ENCODE measurements at places on chromosomes 2 and 18.

GRCh38 chr18:38454764-38455469, 889.3 kb upstream of the CELF4 start:
- DNase-seq, result no peak

GRCh38 chr2:173764094-173764493, 201.1 kb downstream of the SP3 start:
- DNase-seq, result no peak

GRCh38 chr2:236546561-236547002, 23.0 kb upstream of the ACKR3 start:
- no peak for DNase-seq

GRCh38 chr18:62637807-62638687, 77.3 kb upstream of the PHLPP1 start:
- DNase-seq, result peak; percentile 24

- DNase-seq, result no peak
Measured at GRCh38 chr2:88913280-88913679, 221.8 kb downstream of the RPIA start.

GRCh38 chr2:182038576-182038975, 52.9 kb downstream of the PPP1R1C start:
- no peak for DNase-seq

DNA sequence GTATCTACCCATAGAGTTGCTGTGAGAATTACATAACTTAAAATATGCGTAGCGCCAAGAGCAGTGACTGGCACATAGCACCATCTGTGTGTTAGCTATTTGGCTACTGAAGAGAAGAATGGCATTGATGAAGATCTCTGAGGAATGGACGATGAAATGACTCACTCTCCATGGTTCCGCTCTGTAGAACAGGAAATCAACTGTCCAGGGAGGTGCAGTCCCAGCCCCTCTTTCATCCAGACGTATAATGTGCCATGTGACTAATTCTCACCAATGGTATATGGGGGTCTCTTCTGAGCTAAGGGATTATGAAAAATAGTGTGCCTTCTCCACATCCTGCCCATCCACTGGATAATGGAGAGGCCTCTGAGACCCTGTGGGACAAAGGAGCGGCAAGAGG, 254.8 kb downstream of the CYP26B1 start:
- DNase-seq, result no peak

DNA sequence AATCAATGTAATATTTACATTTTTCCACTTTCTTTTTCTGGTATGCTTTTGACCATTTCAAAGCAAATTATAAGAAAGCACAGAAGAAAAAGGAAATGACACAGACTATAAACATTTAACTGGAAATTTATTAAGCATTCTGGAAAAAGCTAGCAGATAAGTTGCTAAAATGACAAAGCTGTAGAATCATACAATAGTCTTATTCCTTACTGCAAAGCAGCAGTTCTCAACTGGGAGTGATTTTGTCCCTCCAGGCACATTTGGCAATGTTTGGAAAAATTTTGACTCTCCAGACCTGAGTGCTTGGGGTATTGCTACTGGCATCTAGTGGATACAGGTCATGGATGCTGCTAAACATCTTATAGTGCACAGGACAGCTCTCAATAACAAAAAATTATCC, 75.1 kb downstream of the MBD5 start:
- DNase-seq, result no peak

GRCh38 chr2:101430156-101430555, 42.9 kb upstream of the CREG2 start:
- DNase-seq, result no peak

- no peak for DNase-seq
Measured at GRCh38 chr2:46388881-46389280, 90.5 kb upstream of the TMEM247 start.

GRCh38 chr2:232636788-232637420, 3.5 kb downstream of the EFHD1 start:
- DNase-seq, result no peak

DNA sequence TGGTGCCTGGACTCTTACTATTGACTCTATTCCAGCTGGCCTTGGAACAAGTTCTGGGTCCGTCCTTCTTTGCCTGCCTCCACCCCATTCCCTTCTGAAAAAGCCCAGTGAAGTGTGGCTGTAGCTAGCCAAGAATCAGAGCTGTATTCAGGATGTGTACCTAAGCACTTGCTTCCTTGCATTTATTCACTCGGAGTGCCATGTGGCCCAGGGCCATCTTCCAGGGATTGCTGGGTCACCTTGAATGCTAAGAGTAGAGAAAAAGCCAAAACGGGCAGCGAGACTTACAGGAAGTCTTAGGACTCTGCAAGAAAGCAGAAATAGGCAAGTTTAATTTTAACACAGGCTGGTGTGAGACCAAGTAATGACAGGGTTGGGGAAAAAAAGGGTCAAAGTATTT, 4.1 kb downstream of the ITGA6 start:
- no peak for DNase-seq

- peak; percentile 21 for DNase-seq
Measured at GRCh38 chr2:10028988-10029874, 14.1 kb upstream of the KLF11 start.

- no peak for DNase-seq
Measured at GRCh38 chr18:62413206-62413605, 88.1 kb downstream of the TNFRSF11A start.

DNA sequence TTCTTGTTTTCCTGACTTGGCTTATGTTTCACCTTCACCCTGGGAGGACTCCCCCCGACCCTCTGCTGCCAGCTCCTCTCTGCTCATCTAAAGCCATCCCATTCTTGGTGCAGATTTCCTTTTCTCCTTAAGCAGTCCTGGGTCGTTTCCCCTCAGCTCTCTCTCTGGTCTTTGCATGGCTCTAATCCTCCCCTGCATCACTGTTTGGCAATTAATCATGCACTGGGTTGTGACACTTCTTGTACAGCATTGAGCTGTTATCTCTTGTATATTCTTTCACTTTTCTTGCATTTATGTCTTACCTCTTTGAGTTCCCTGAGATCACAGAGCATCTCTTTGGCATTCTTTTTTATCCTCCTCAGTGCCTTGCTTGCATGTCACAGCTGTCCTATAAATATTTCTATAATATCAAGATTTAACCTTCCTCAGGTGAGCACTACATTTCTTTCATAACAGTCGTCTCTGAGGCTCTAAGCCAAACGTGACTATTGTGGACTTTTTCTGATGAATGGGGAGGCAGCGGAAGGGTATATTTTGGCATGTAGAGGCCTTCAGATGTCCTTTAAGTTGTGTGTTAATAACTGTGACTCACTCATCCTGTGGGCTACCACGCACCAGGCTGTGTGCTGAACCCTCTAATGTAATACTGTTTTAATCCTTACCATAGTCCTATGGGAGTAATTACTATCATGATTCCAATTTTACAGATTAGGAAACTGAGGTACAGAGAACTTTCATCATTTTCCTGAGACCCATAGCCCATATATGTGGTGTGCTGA, 507.5 kb downstream of the SLC4A3 start:
- no peak for DNase-seq

- DNase-seq, result no peak
Measured at GRCh38 chr2:75870133-75870532, 159.4 kb upstream of the GCFC2 start.

DNA sequence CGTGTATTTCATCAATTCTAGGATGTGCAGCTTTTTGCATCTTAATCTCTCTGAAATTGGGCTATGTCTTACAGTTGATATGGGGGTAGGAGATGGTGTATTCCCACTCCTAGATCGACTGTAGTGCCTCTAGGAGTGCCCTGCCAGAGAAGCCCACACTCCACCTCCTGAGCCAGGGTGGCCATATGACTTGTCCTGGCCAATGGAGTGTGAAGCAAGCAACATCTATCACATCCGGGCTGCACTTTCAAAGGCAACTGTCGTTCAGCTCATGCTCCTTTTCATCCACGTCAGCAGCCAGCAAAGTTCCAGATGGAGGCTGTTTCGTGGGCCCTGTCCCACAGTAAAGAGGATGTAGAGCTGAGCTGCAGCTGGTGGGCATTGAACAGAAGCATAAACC, 149.4 kb upstream of the SLC1A4 start:
- no peak for DNase-seq

- no peak for DNase-seq
Measured at GRCh38 chr18:46283268-46283667, 179.1 kb downstream of the HAUS1 start.

DNA sequence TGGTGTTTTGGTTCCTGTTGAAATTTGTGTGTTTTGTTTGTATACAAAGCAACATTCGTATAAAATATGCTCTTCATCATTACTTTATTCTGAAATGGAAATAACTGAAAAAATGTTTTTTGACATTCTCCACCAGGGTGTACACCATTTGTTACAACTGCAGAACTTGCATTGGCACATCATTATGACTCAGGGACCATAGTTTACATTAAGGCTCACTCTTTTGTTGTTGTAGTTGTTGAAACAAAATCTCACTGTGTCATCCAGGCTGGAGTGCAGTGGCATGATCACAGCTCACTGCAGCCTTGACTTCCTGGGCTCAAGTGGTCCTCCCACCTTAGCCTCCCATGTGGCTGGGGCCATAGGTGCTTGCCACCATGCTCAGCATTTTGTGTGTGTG, 676.6 kb downstream of the TDRD15 start:
- DNase-seq, result no peak

GRCh38 chr2:240846873-240847595, 21.6 kb upstream of the AGXT start:
- DNase-seq, result no peak

- DNase-seq, result no peak
Measured at GRCh38 chr2:236129935-236130334, 38.3 kb downstream of the GBX2 start.

GRCh38 chr2:85772019-85772745, 18.4 kb downstream of the ATOH8 start:
- no peak for DNase-seq

GRCh38 chr18:44796429-44797428, 116.0 kb downstream of the SETBP1 start:
- DNase-seq, result no peak

DNA sequence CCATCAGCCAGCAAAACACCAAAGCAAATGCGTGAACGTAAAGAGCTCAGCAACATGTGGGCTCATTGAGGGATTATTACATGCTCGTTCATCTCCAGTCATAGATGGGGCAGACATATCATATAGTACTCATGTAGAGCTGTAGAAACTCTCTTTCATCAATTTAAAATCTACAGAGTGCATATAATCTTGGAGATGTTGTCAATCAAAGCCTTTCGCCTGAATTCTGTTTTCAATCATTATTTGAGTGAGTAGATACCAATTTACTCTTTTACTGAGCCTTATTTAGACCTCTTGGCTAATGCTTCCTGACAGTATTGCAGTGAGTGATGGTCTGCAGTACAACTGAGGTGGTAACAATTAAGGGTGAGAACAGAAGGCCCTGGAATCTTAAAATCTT, 7.0 kb downstream of the RIT2 start:
- no peak for DNase-seq

- no peak for DNase-seq
Measured at GRCh38 chr2:7281231-7282201, 364.3 kb downstream of the RNF144A start.

GRCh38 chr18:69843015-69843414, 104.7 kb downstream of the CD226 start:
- no peak for DNase-seq

- DNase-seq, result no peak
Measured at GRCh38 chr18:6327895-6328620, 86.7 kb downstream of the L3MBTL4 start.

GRCh38 chr2:237614151-237614720, 13.2 kb upstream of the LRRFIP1 start:
- no peak for DNase-seq

- DNase-seq, result no peak
Measured at GRCh38 chr2:24815171-24815570, 21.9 kb downstream of the CENPO start.

- no peak for DNase-seq
Measured at GRCh38 chr2:128458505-128458904, 139.8 kb upstream of the HS6ST1 start.

DNA sequence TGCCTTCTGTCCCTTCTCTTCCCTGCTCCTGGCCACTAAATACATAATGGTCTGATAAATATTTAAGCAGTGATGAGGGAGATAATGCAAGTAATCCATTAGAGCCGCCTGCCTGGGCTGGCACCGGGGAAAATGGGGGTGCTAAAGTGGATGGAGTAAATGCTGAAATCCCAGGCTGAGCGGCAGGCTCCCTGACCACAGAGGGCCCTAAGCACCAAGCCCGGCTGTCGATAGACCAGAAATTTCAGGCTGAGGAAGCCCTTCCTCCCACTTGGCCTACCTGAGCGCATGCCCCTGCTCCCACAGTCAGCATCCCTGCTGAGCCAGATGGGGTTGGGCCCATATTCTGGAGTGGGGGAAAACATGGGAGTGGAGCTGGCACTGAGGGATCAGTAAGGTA, 197.5 kb upstream of the SKOR2 start:
- no peak for DNase-seq

GRCh38 chr2:241603686-241604085, 33.3 kb downstream of the THAP4 start:
- DNase-seq, result no peak

DNA sequence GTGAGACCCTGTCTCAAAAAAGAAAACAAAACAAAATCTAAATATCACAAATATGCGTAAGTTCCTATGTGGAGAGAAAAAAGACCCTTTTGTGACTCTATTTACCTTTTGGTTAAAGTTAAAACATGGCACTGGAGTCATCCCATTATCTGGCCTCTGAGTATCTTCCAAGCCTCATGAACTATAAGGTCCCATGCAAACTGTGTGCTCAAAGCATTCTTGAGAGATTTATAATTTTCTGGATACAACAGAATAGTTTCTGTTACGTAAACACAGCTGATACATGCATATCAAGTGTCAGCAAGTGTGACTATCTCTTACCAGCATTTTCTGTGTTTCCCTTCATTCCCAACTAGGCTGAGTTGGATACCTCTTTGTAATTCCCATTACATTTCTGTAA, 8.8 kb upstream of the NOSTRIN start:
- no peak for DNase-seq

DNA sequence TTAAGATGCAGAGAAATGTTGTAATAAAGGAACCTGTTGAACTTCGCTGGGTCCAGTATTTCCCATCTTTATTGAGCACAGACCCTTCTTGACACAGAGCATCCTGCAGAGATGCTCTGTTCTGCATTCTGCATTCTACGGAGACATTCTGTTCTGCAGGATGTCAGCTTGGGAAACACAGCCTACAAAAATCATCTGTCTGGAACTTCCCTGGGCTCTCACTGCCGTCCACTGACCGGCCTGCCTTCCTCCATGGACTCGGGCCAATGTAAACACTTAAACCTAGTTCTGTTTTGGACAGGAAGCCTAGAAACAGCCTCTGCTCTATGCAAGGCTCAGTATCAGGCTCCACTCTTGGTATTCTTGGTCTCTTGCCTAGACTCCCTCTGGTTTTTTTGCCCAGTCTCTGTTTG, 90.0 kb upstream of the PPP1CB start:
- no peak for DNase-seq

DNA sequence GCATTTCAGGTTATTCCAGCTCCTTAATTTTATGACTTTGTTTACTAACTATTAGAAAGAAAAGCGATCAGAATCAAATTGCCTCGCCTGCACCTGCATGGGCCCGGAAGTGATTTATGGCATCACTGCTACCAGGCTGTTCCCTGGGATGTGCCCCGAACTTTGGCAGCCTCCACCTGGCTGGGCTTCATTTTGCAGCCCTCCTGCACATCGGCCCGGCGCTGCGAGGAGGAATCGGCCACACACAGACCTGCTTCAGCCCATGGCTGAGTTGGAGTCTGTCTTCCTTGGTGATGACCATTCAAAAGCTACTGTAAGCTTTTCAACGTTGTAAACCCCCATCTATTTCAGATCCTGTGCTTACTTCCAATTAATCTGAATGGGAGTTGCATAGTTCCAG, 638.0 kb downstream of the RNF144A start:
- no peak for DNase-seq

GRCh38 chr18:41706301-41706700, 248.7 kb upstream of the PIK3C3 start:
- no peak for DNase-seq

Measured in stimulated activated CD8-positive, alpha-beta memory T cell treated with anti-CD3 and anti-CD28 coated beads, Interleukin-4, amount 100 ng/mL, for 1 hour (primary cell).